Camera-type eye (tissue), 1 donor: ENCODE measurements at places on chromosomes 16 and 17. TPM values are rescaled to one million over a fixed set of nuclear protein-coding genes. Genes with fewer than 3 reads are reported as not detected.

Gene RPGRIP1L
- 28.3 TPM for total RNA-seq

Gene TBX4
- total RNA-seq = not detected

Gene PSMC5
- 57.5 TPM for total RNA-seq

Gene PIK3R5
- total RNA-seq = 2.9 TPM

Gene RCVRN
- 165 TPM for total RNA-seq

Gene NPW
- total RNA-seq = 2.0 TPM

Gene PRAC1
- not detected for total RNA-seq

Gene CA7
- total RNA-seq = not detected

Gene ASB16
- 2.4 TPM for total RNA-seq

Gene YPEL2
- 76.4 TPM for total RNA-seq

Gene SOCS1
- 5.0 TPM for total RNA-seq

Gene SLC6A2
- 9.0 TPM for total RNA-seq

Gene CCDC154
- 0.49 TPM for total RNA-seq

Gene ABCA6
- total RNA-seq = 29.4 TPM

Gene GP2
- total RNA-seq = not detected

Gene NXPH3
- 6.5 TPM for total RNA-seq

Gene LPO
- 0.44 TPM for total RNA-seq

Gene RASL10B
- 4.1 TPM for total RNA-seq

Gene HOXB6
- total RNA-seq = not detected

Gene KIF22
- 42.3 TPM for total RNA-seq

Gene KRT14
- 51.0 TPM for total RNA-seq

Gene SYCE1L
- total RNA-seq = 6.0 TPM

Gene NDRG4
- 103 TPM for total RNA-seq

Gene ACSM3
- 2.0 TPM for total RNA-seq

Gene OR4D1
- total RNA-seq = not detected

Gene RAB11FIP4
- total RNA-seq = 31.0 TPM

Gene VASN
- 32.7 TPM for total RNA-seq

Gene TNFRSF17
- total RNA-seq = not detected

Gene FBXW10
- total RNA-seq = 0.38 TPM

Gene NPIPA5
- total RNA-seq = not detected

Gene GAS2L2
- 0.33 TPM for total RNA-seq

Gene GCGR
- total RNA-seq = 0.27 TPM

Gene RAB26
- 6.1 TPM for total RNA-seq

Gene PRSS27
- 2.0 TPM for total RNA-seq

Gene CFAP119
- 4.6 TPM for total RNA-seq

Gene BMERB1
- total RNA-seq = 73.6 TPM

Gene RDM1
- total RNA-seq = 0.99 TPM

Gene SLC5A10
- 0.11 TPM for total RNA-seq

Gene SP2
- total RNA-seq = 5.6 TPM

Gene ADGRG1
- total RNA-seq = 18.3 TPM

Gene STX1B
- total RNA-seq = 9.1 TPM

Gene GSE1
- total RNA-seq = 185 TPM

Gene ABCA10
- total RNA-seq = 10.1 TPM

Gene TERB1
- total RNA-seq = not detected

Gene ANKRD40CL
- not detected for total RNA-seq

Gene TMEM114
- total RNA-seq = 5.7 TPM

Gene GNG13
- total RNA-seq = 3.8 TPM

Gene FGF11
- total RNA-seq = 7.1 TPM

Gene MAP2K6
- total RNA-seq = 27.4 TPM

Gene MYH3
- total RNA-seq = 774 TPM

Gene TBX21
- 1.5 TPM for total RNA-seq

Gene ZSCAN10
- not detected for total RNA-seq

Gene SLC38A10
- 55.7 TPM for total RNA-seq

Gene TPSD1
- total RNA-seq = 0.66 TPM

Gene CLDN6
- total RNA-seq = not detected

Gene MT1E
- total RNA-seq = 3.1 TPM

Gene SLC52A1
- total RNA-seq = not detected

Gene SCGB1C2
- not detected for total RNA-seq

Gene NRN1L
- total RNA-seq = 5.0 TPM

Gene SRCIN1
- 14.8 TPM for total RNA-seq
